Activated CD8-positive, alpha-beta memory T cell treated with anti-CD3 and anti-CD28 coated beads for 24 hours (primary cell): ENCODE measurements at places on chromosomes 12 and 14.
A peak's percentile ranks its signal among the peaks of the same experiment; 100 is the strongest.

DNA sequence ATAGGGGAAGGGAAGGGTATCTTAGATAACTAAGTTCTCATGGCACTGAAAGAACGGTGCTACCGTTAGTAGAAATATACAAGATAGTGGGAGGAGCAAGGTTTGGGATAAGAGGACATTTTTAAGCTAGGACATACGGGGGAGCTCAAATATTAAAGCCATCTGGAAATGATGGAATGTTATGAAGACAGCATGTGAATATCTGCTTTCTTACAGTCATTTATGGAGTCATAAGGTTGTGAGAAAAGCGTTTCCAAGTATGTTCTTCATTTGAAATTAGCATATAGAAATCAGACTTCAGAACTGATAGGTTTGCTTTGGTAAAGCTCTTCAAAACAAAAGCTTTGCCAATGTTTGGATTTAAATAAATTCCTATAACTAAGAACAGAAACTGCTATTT lies 62.3 kb downstream of the OTOGL start:
- no peak for DNase-seq

DNA sequence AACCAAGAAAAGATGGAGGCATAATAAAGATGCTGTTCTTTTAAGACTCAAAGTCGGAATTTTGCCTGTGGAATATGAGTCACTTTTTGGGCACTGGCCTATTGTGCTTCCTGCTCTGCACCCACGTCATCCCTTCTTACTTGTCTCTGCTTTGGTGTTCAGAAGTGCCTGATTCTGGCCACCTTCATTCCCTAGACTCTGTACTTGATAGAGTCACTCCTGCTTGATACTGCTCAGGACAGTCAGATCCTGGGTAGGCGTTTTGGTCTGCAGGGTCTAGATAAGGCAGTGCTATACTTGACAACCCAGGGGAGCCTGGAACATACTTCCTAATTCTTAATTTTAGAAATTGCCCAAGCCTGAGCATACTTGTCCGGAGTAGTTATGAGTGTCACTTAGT lies 1.9 kb downstream of the LRRK2 start:
- no peak for DNase-seq

GRCh38 chr12:52703878-52704277 lies 554 bp upstream of the KRT77 start:
- no peak for DNase-seq

GRCh38 chr12:115160271-115161128 lies 476.5 kb upstream of the TBX3 start:
- DNase-seq: no peak

- DNase-seq: no peak
Measured at GRCh38 chr14:95126906-95127530, 30.3 kb downstream of the DICER1 start.

DNA sequence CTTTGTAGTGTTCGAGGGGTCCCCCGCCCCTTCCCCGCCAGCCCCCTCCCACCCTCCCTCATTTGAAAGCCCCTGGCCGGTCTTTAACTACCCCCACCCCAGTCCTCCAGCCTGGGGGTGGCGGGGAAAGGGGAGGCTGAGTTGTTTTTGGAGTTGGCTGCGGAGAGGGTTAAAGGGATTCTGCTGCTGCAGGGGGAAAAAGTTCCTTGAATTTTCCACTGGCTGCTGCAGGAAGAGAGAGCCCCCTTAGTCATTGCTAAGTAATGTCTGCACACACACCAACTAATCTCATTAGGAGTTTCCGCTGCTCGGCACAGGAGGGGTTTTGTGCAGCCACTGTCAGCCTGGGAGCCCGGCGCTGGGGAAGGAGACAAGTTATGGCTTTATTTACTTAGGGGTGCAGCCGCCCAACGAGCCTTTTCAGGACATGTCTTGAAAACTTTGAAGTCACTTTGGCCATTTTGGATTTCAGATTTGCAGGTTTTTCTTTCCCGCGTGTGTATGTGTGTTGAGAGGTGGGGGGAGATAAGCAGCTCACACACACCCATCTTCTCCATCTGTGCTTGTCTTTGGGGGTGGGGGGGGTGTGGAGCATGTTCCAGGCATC lies 1.8 kb downstream of the ELK3 start:
- peak; percentile 84 for DNase-seq

DNA sequence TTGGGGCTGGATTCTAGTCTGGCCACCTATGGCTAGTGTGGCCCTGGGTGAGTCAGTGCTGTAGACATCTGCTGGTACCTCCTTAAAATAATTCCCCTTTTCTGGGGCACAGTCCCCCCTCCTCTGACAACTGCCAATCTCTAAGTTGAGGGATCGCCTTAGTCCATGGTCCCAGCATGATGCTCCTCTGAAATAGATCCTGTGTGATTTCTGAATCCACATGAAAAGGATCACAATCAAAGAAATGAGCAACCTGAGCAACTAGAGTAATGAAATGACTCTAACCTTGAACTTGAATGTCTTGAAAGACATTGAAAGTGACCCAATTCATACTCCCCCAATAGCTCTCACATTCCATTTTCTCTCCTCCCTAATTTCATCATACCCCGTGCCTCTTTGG lies 332.5 kb downstream of the VRK1 start:
- no peak for DNase-seq

DNA sequence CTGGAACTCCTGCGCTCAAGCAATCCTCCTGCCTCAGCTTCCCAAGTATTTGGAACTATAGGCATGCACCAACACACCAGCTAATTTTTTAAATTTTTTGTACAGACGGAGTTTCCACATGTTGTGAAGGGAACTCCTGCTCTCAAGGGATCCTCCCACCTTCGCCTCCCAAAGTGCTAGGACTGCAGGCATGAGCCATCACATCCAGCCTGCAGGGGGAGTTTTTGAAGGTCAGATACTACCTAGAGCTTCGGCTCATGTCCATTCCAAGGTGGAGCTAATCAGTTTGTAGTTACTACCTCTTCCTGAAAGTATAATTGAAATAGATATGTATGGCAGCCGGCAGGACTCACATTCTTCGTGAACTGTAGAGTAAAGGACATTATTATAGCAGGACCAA lies 3.7 kb upstream of the TAS2R19 start:
- no peak for DNase-seq
